ENCODE measurements at places on chromosomes 1 and 21.

- peak overlapping the region; percentile 63 for H3K27ac ChIP-seq
- no peaks in the 10 kb centered on the region for H3K36me3 ChIP-seq
- H3K4me3 ChIP-seq = no peak overlapping the region
- no peaks in the 10 kb centered on the region for H3K4me1 ChIP-seq
- no peaks in the 10 kb centered on the region for H3K27me3 ChIP-seq
These were observed 8.3 kb downstream of the AHDC1 start for GRCh38 chr1:27595597-27595996.

GRCh38 chr1:46757247-46757955 is 38.5 kb upstream of the EFCAB14 start:
- H3K4me1 ChIP-seq = no peaks in the 10 kb centered on the region
- no peaks in the 10 kb centered on the region for H3K27me3 ChIP-seq
- no peak for DNase-seq
- no peak overlapping the region for H3K27ac ChIP-seq
- no peak overlapping the region for H3K4me3 ChIP-seq

DNA sequence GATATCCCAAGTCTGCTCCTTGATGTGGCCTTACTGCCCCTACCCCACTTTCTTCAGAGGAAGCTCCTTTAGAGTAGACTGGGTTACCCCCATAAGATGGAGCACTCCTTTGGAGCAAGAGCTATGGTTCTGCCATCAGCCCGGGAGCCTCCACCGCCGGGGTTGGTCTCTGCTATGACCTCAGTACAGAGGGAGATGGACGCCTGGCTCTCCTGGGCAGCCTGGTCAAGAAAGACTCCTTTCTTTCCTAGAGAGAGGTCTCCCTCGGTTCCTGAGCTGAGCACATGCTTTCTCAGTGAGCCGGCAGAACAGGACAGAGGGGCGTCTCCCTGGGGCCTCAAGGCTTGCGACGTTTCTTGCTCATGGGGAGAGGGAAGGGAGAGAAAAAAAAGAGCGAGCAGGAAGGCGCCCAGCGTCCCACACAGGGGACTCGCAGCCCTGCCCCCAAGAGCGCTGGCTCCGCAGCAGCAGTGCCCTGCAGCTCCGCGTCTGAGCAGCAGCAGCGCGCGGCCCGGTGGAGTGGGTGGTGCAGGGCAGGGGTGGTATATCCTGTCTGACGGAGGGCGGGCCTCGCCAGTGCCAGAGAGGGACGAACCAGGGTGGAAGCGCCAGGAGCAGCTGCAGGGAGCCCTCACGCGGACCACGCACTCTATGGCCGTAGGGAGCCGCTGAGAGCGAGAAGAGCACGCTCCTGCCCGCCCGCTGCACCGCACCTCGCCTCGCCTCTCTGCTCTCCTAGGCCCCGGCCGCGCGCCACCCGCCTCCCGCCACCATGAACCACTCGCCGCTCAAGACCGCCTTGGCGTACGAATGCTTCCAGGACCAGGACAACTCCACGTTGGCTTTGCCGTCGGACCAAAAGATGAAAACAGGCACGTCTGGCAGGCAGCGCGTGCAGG is at the start of gene PKP1:
PKP1 (plus strand) TSS at position 576 of the 899 bp plus-strand sequence; CDS start at position 773, 197 bp downstream.
- no peak for DNase-seq
- no peak within 1 kb of the TSS for H3K27ac ChIP-seq
- H3K4me1 ChIP-seq = no peaks in the 10 kb centered on the region
- H3K4me3 ChIP-seq = peak within 1 kb of the TSS; percentile 13
- no peaks in the 10 kb centered on the region for H3K27me3 ChIP-seq

GRCh38 chr1:214234635-214235025 is 46.3 kb upstream of the SMYD2 start:
- H3K27me3 ChIP-seq = no peaks in the 10 kb centered on the region
- no peak for DNase-seq
- H3K27ac ChIP-seq = no peak overlapping the region
- H3K36me3 ChIP-seq = no peaks in the 10 kb centered on the region

- no peaks in the 10 kb centered on the region for H3K4me1 ChIP-seq
- H3K4me3 ChIP-seq = no peak overlapping the region
- no peaks in the 10 kb centered on the region for H3K27me3 ChIP-seq
- H3K36me3 ChIP-seq = no peaks in the 10 kb centered on the region
- no peak for DNase-seq
- H3K27ac ChIP-seq = no peak overlapping the region
These were observed 90.0 kb downstream of the ASH1L start for GRCh38 chr1:155472491-155473083.

GRCh38 chr1:84297546-84298244 is 3.8 kb upstream of the SAMD13 start:
- no peak for DNase-seq
- H3K4me1 ChIP-seq = peaks cover 32% of the 10 kb centered on the region
- peak overlapping the region; percentile 84 for H3K27ac ChIP-seq
- H3K36me3 ChIP-seq = no peaks in the 10 kb centered on the region
- H3K4me3 ChIP-seq = peak overlapping the region; percentile 78

- H3K4me3 ChIP-seq = no peak overlapping the region
- DNase-seq = no peak
- no peaks in the 10 kb centered on the region for H3K4me1 ChIP-seq
- no peaks in the 10 kb centered on the region for H3K27me3 ChIP-seq
- H3K36me3 ChIP-seq = no peaks in the 10 kb centered on the region
- H3K27ac ChIP-seq = no peak overlapping the region
These were observed 443.0 kb downstream of the SIPA1L2 start for GRCh38 chr1:232186931-232187330.

GRCh38 chr1:114009393-114009792 is 30.1 kb downstream of the OLFML3 start:
- H3K36me3 ChIP-seq = no peaks in the 10 kb centered on the region
- no peaks in the 10 kb centered on the region for H3K27me3 ChIP-seq
- H3K4me3 ChIP-seq = no peak overlapping the region
- no peaks in the 10 kb centered on the region for H3K4me1 ChIP-seq

DNA sequence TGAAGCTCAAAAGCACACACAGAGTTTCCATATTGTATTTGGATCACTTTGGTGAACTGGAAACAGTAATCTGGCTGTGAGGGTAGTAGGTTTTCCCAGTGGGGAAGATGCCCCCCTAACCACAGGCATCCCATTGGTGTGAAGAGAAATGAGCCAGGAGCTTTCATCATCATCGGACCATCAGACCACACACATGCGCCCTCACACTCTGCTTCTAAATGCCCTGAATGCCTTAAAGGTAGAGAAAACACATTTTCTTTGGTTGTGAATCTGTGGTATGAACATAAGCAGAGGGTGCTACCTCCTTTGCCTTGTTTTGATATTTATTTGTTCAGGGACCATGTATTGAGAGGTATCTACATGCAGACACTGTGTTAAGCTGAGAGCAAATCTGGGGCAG is 79.0 kb upstream of the DNAH14 start:
- no peak for DNase-seq
- H3K27ac ChIP-seq = no peak overlapping the region
- no peaks in the 10 kb centered on the region for H3K36me3 ChIP-seq

GRCh38 chr1:240241278-240241677 is 149.6 kb downstream of the FMN2 start:
- H3K36me3 ChIP-seq = no peaks in the 10 kb centered on the region
- no peak for DNase-seq
- no peak overlapping the region for H3K4me3 ChIP-seq
- no peaks in the 10 kb centered on the region for H3K4me1 ChIP-seq

DNA sequence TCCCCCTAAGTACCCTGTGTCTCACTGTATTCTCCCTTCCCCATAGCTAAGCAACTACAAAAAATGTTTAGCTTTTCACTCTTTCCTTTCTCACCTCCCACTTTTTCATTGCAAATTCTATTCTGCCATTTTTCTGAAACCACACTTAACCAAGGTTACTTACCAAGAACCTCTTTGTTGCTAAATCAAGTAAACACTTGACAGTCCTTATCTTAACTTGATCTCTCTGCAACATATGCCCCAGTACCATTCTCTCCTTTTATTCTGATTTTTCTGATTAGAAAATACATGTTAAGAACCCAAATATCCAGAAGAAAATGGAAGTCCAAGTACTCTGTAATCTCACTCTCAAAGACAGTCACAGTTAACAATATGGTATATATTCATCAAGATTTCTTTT is 16.0 kb downstream of the EVI5 start:
- H3K4me1 ChIP-seq = peaks cover 7% of the 10 kb centered on the region
- no peaks in the 10 kb centered on the region for H3K36me3 ChIP-seq
- no peak for DNase-seq
- H3K27me3 ChIP-seq = no peaks in the 10 kb centered on the region
- H3K27ac ChIP-seq = no peak overlapping the region
- H3K4me3 ChIP-seq = no peak overlapping the region

- no peak for DNase-seq
- H3K27ac ChIP-seq = no peak overlapping the region
- H3K36me3 ChIP-seq = no peaks in the 10 kb centered on the region
- peaks cover 7% of the 10 kb centered on the region for H3K4me1 ChIP-seq
- H3K4me3 ChIP-seq = no peak overlapping the region
- H3K27me3 ChIP-seq = no peaks in the 10 kb centered on the region
These were observed 40.6 kb upstream of the CYP2J2 start for GRCh38 chr1:59967141-59967697.

GRCh38 chr1:180598333-180598974 is 33.4 kb upstream of the XPR1 start:
- H3K36me3 ChIP-seq = no peaks in the 10 kb centered on the region
- DNase-seq = no peak
- H3K27ac ChIP-seq = no peak overlapping the region

GRCh38 chr1:112956544-112957132 is 642 bp upstream of the SLC16A1 start:
- peaks cover 38% of the 10 kb centered on the region for H3K4me1 ChIP-seq
- no peaks in the 10 kb centered on the region for H3K27me3 ChIP-seq
- DNase-seq = peak; percentile 67
- H3K36me3 ChIP-seq = peaks cover 12% of the 10 kb centered on the region
- peak overlapping the region; percentile 71 for H3K4me3 ChIP-seq

DNA sequence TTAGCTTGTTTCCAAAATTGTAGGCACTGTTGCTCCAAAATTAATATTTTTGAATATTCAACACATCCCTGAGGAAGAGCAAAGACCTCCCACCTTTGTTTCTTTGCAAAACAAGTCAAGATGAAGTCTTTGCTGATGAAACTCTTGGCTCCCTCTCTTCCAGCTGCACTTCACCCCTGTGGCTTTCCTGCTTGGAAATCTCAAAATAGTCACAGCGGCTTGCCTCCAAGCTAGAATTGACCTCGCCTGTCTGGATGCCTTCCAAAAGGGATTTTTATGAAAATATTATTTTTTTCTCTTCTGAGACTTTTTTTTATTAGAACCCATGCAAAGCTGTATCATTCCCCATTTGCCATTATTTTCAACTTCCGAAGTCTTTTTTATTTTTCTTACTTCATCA is 71.1 kb upstream of the MROH9 start:
- no peaks in the 10 kb centered on the region for H3K36me3 ChIP-seq
- H3K4me3 ChIP-seq = no peak overlapping the region
- H3K27ac ChIP-seq = peak overlapping the region; percentile 43
- DNase-seq = no peak
- H3K27me3 ChIP-seq = no peaks in the 10 kb centered on the region
- H3K4me1 ChIP-seq = peaks cover 19% of the 10 kb centered on the region

GRCh38 chr1:47395433-47395832 is 20.7 kb upstream of the FOXE3 start:
- no peak overlapping the region for H3K4me3 ChIP-seq
- no peaks in the 10 kb centered on the region for H3K36me3 ChIP-seq
- no peak overlapping the region for H3K27ac ChIP-seq
- H3K4me1 ChIP-seq = no peaks in the 10 kb centered on the region

DNA sequence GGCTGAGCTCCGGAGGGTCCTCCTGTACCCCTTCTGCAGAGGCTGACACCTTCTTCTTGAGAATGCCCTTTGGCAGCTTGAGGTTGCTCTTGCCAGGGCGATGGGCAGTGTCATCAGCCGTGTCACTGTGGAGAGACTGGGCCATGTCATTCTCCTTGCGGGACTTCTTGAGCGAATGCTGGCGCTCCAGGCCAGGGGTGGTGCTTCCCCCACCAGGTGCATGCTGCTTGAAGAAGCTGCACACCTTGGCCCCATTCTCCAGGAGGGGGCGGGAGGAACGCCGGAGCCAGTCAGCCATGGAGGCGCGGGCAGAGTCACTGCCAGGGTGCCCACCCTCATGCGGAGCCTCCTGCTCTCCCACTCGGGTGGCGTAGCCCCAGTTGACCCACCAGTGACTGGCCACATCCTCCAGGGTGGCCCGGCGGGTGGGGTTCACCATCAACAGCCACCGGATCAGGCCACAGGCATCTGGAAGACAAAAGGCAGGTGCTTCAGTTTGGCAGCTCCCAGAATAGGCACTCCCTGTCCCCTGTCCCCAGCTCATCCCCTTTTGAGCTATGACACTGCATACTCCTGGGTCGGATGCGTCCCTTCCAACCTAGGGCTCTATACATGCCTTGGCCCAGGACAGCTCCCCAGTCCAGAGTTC is 17.4 kb downstream of the NUAK2 start:
- peaks cover 14% of the 10 kb centered on the region for H3K36me3 ChIP-seq
- H3K27ac ChIP-seq = no peak overlapping the region

DNA sequence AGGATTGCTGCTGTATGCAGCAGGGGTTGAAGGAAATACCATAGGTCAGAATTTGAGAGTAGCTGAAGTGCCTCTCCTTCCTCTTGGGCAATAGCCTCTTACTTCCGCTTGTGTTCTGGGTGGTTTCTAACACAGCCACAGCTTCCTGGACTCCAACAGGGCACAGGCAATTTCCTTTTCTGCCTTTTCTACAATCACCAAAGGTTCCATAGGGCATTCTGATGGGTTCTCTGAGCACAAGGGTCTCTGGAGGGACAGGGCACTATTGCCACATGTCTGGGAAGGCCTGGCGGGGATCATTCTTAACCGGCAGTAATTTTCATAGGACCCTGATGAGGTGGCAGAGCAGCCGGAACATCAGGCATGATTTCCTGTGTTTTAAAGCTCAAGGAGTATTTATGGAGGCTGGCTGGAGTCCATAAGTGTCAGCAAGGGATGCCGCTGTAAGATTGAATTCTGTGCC is 5.5 kb upstream of the AGTRAP start:
- peaks cover 39% of the 10 kb centered on the region for H3K4me1 ChIP-seq
- H3K36me3 ChIP-seq = no peaks in the 10 kb centered on the region
- H3K4me3 ChIP-seq = no peak overlapping the region
- DNase-seq = no peak
- no peaks in the 10 kb centered on the region for H3K27me3 ChIP-seq
- peak overlapping the region; percentile 54 for H3K27ac ChIP-seq

GRCh38 chr1:206704226-206704625 is 19.5 kb downstream of the MAPKAPK2 start:
- no peak overlapping the region for H3K4me3 ChIP-seq
- DNase-seq = no peak
- no peaks in the 10 kb centered on the region for H3K4me1 ChIP-seq
- no peak overlapping the region for H3K27ac ChIP-seq
- no peaks in the 10 kb centered on the region for H3K36me3 ChIP-seq

DNA sequence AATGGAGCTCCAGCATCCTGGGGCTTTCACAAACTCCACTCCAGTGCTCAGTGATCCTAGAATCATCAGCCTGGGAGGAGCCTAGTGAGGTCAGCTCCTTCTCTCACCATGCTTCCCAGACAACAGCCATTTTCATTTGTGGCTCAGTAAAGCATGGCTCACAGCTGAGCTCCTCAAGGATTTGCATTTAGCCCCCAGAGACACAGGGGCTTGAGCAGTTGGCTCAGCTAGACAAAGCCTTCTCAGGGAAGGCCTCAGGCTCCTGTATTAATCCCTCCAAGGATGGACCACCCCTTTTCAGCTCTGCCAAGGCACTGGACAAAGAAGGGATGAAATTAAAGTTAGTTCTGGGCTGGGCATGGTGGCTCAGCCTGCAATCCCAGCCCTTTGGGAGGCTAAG is 39.5 kb downstream of the ERI3 start:
- no peak overlapping the region for H3K4me3 ChIP-seq
- H3K27me3 ChIP-seq = no peaks in the 10 kb centered on the region
- peaks cover 39% of the 10 kb centered on the region for H3K36me3 ChIP-seq
- no peaks in the 10 kb centered on the region for H3K4me1 ChIP-seq
- no peak for DNase-seq
- H3K27ac ChIP-seq = no peak overlapping the region

Measured in right atrium auricular region (tissue), 2 donors.